ENCODE measurements at places on chromosomes 1 and 21.

DNA sequence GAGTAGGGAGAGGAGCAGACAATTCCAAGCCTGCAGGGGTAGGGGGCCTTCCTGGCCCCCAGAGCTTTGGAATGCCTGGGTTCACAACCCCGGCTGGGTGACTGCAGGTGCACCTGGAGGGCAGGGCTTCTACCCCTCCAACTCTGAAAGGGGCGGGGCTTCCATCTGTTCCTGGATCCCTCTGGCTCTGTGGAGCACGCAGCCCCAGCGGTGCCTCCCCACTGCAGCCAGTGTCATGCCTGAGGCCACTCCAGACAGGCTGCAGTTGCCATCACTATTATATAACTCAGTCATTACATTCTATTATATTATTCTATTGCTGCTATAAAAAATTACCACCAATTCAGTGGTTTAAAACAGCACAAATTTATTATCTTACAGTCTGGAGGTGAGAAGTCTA is 12.5 kb upstream of the FNBP1L start:
- DNase-seq, result no peak

GRCh38 chr21:27476696-27477095 is 509.8 kb upstream of the ADAMTS5 start:
- DNase-seq, result no peak

GRCh38 chr1:89262643-89263042 is 10.0 kb downstream of the GBP5 start:
- DNase-seq, result no peak

GRCh38 chr1:53134042-53134485 is 8.4 kb downstream of the SLC1A7 start:
- DNase-seq, result no peak

- no peak for DNase-seq
Observed at GRCh38 chr1:205678286-205679111, 1.8 kb downstream of the SLC45A3 start.

- DNase-seq, result no peak
Observed at GRCh38 chr1:51247022-51247421, 10.9 kb downstream of the RNF11 start.

- DNase-seq, result peak; percentile 69
Observed at GRCh38 chr1:109636201-109636952, 16.7 kb downstream of the AMPD2 start.

DNA sequence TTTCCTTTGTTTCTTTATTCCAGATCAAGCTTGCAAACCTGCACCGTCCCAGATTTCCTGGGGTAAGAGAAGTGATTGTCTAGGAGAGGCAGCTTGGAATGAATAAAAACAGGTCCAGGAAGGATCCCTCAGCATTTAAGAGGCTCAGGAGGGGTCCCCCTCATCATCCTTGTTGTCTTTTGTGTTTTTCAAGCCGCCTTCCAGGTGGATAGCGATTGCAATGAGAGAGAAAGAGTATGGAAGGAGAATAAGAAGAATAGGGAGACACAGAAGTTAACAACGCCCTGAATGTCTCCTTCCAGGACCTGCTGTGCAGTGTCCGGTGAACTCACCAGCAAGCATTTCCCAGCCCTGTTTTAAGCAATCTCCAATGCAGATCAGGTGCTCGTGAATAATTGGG is 8.5 kb downstream of the ERG start:
- no peak for DNase-seq

GRCh38 chr1:234535763-234536515 is 57.0 kb upstream of the TARBP1 start:
- no peak for DNase-seq

GRCh38 chr21:14072761-14073535 is 137.8 kb downstream of the LIPI start:
- DNase-seq, result no peak

DNA sequence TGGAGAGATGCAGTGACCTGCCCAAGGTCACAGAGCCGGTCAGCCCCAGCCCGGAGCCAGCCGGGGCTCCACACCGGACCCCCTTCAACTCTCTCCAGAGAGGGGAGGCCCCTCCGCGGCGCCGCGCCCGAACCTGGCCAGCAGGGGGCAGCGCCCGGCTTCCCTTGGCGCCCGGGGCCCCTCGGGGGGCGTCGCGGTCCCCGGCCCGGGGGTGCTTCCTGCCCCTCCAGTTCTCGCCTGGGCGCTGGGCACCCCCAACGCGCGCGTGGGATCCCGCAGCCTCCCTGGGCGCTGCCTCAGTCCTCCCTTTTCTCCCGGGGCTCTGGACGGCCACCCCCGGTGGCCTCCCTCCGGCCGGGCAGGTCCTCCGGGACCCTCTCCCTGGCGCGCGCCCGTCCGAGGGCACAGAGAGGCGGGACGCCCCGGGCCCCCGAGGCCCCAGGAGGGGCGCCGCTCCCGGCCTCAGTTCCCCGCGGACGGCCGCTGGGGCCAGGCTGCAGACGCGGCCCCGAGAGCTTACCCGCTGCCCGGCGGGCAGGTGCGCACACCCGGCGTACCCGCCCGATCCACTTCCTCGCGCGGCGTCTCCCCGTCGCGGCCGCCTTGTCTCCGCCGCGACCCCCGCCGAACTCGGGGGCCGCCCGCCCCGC is 406 bp downstream of the HTR1D start:
- DNase-seq, result no peak

DNA sequence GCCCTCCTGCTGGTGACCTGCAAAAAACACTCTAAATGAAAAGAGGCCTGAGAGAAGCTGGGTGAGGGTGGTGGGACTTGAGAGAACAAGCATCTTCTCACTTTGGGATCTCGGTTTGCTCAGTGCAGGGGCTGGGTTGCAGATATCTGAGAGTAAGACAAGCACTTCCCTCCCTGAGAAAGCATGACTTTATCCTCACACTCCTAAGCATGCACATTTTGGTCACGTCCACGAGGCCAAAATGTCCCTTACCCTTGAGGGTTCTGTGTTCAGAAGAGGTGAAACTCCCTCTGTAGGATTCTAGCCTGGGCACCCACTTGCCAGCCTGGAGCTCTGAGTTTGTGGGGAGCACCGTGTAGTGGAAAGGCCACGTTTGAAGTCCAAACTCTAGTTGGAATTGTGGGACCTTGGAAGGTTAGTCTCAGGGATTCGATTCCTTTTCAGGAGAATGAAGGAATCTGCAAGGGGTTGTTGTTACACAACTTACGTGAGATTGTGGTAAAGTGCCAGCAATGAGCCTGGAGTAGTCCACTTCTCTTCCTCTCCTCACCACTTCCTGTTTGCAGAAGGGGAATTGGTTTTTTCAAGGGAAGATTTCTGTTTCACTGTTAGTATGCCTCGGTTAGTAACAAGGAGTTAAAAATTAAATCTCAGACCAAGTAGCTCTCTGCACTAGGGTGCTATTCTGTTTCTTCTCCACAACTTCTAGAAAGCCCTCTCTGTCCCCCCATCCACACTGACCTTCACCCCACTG is 3.0 kb downstream of the FCAMR start:
- DNase-seq, result peak; percentile 75

GRCh38 chr1:237183963-237184540 is 142.1 kb downstream of the RYR2 start:
- DNase-seq, result no peak

- DNase-seq, result no peak
Observed at GRCh38 chr1:29050166-29050565, 73.5 kb downstream of the TMEM200B start.

GRCh38 chr1:172288581-172288980 is 131.9 kb upstream of the C1orf105 start:
- no peak for DNase-seq

DNA sequence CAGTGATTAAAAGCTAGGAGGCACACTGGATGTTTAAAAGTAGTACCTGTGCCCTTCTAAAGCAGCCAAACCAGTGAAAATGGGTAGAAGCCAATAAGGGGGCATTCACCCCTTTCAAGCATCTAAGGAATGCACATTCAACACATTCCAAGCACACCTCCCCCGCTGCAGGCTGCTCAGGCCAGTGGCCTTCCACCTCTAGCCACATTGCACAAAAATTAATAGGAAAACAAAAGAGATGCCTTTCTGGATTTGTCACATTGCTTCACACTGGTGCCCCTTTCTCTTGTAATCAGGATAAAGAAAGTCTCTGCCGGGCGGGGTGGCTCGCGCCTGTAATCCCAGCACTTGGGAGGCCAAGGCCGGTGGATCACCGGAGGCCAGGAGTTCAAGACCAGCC is 834.0 kb downstream of the USP25 start:
- no peak for DNase-seq

DNA sequence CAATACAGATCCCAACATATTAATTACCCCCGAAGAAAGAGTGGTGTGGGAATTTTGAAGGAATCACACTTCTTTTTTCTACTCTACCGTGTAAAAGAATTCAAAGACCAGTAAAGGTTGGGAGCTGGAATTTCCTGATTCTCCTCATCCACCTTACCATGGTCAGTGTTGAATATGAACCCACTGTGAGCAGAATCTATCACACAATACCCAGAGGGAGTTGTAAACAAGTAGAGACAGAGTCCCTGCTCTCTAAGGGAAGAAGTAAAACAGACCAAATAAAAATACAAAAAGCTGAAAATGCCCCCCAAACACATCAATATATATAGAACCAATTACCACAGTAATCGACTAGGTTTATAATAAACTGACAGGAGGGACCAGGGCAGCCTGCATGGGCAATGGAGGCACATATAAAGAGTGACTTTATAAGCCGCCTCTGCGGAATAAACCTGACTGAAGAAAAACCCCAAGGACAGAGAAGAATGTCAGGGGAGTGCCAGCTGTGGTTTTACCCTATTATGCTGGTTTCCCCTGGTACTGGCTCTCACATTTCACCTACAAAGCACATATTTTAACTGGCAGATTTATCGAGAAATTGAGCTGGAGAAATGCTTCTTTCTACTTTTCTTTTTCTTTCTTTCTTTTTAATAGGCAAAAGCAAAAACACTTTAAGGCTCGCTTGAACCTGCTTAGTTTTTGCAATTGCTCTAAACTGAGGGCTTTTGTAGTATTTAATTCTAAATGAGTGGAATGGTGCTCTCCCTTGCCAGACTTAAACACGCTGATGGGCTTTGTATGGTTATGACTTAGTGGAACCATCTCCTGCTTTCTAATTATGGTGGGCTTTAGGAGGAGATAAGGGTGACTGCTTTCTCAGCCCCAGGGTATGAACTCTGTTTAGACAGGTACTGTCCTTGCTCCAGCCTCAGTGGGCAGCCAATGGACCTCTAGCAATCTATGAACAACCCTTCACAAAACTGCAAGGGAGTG is 244.8 kb downstream of the ASTN1 start:
- no peak for DNase-seq

DNA sequence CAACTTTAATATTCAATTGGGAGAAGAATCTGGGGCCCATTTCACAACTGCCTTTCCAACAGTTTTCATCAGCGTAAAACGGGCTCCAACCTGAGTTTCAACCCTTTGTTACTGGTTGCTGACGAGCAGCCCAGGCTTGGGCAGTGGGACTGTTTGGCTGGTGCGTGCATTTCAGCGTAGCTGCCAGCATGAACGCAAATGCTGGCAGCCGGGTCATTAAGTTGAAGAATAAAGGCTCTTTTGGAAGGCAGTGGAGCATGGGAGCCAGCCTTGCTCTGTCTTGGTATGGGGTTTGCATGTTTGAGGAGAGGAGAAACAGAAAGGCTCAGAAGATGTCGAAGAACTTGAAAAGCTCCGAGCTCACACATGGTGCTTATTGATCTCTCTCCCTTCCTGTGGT is 40.7 kb downstream of the WDR3 start:
- no peak for DNase-seq

DNA sequence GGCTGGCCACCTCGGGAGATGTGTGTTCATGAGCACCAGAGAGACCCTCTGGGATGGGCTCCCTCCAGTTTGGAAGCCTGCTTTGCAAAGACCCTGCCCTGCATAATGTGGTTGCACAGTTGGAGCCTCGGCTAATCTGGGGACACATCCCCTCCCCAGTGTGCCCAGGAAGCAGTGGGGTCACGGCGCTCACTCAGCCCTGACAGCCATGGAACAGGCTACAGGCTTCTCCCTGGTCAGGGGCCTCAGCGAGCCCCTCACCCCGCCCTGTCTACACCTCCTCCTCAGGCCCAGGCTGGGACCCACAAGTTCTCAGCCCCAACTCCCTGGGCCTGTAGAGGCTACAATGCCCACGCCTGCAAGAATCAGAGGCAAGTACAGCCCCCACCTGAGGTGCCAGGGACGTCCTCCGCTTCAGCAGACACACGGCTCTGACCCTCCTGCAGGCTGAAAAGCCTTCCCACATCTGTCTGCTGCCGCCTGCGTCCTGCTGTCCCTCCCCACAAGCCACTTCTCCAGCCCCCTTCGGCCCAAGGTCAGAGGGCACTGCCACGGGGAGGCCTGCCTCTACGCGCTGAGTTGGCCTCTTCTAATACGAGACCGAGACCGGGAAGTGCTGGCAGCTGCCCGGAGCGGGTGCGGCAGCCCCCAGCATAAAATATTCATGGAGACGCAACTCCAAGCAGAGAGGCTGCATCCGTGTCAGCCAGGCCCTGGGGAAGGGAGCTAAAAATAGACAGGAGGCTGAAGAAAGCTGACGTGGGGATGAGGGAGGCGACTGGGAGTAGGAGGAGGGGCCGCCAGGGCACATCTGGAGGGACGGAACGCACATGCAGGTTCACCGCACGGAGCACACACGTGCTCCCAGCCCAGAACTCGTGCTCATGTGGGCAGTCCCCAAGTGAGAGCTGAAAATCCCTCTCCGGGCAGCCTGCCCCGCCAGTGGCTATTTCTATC is 15.2 kb upstream of the GPR153 start:
- DNase-seq, result no peak

GRCh38 chr1:21289700-21290545 is at the start of gene ECE1:
Gene ECE1 (minus strand): TSS chr1:21290463. CDS start chr1:21290414, 49 bp downstream.
- peak; percentile 63 for DNase-seq
